ENCODE measurements at places on chromosomes 12 and 14. TPM values are rescaled to one million over a fixed set of nuclear protein-coding genes. Genes with fewer than 3 reads are reported as not detected.

The ASCL1 gene
- not detected for total RNA-seq

The RASAL1 gene
- total RNA-seq = 9.8 TPM

The B4GALNT3 gene
- 2.8 TPM for total RNA-seq

The LMNTD1 gene
- not detected for total RNA-seq

The HOXC12 gene
- not detected for total RNA-seq

The SLCO1C1 gene
- total RNA-seq = not detected

The VRTN gene
- not detected for total RNA-seq

DNA sequence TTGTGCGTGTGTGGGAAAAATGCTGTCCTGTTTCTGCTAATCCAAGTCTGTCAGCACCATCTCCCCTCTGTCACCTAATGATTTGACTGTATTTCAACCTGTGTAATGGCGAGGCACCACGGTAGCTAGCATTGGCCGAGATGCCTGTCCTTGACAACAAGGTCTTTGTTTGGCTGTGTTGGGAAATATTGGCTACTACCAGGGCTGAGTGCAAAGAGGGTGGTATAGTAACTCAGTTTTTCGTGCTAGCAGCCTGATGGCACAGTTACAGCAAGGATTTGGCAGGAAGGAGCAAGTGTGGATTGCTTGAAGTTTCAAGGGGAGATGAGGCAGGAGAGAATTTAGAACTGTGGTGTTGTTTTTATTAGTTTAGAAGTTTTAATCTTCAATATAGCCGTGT is 440.3 kb upstream of the RGS6 start:
- DNase-seq = no peak

DNA sequence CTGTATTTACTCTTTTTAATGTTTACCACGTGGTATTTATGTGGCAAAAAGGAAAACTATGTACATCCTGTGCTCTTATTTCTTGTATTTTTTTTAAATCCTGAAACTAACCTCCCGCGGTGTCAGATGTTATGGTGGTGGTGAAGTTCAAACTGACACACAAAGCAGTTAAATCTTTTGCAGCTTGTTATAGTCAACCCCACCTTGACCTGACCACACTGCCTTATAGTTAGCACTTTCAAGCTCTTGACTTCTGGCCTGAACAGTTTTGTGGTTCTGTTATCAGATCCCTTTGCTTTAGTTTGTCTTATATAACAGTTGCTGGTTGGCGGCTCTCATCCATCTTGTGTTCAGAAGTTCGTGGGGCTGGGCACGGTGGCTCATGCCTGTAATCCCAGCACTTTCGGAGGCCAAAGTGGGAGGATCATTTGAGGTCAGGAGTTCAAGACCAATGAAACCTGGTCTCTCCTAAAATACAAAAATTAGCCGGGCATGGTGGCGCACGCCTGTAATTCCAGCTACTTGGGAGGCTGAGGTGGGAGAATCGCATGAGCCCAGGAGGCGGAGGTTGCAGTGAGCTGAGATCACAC is 2.1 kb downstream of the UNG start:
- DNase-seq = no peak

DNA sequence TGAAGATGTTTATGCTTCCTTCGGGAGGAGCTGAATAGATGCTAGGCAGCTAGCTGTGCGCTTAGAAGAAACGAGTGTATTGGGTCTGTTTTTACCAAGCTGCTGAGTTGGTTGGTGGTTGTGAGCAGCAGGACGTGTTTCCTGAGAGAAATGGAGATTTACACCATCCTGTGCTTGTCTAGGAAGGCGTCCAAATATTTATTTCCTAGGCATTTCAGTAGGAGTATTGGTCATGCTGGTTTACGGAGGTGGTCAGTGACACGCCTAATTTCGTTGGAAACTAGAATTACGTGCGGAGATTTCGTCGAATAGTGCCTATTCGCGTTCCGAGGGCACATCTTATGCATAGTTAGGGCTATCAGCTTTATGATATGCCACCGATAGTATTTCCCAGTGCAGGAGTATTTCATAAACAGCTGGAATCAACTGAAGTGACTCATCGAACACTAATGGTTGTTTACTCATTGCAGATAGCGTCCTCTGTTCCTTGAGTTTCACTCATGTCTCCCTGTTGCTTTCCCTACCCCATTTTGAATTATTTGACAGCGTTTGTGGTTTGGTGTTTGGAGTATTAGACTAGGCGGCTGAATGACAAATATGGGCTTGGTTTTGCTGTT is 780 bp downstream of the TBC1D15 start:
- peak; percentile 21 for DNase-seq

DNA sequence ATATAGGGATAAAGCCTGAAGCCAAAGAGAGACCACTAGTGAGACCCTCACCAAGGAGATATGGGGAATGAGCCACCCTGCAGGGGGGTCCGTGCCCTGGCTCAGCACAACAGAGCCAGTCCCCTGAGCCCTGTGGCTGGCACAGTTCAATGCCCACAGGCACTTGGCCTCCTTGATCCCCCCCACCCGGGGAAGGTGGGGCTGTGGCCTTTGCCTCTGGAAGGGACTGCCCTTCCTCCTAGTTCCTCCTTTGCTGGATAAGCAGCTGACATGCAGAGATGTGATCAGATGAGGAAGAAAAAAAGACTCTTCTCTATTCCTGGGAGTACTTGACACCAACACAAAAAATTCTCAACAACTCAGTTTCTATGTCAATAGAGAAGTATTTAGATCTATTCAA is 19.9 kb downstream of the TTC7B start:
- DNase-seq = no peak

DNA sequence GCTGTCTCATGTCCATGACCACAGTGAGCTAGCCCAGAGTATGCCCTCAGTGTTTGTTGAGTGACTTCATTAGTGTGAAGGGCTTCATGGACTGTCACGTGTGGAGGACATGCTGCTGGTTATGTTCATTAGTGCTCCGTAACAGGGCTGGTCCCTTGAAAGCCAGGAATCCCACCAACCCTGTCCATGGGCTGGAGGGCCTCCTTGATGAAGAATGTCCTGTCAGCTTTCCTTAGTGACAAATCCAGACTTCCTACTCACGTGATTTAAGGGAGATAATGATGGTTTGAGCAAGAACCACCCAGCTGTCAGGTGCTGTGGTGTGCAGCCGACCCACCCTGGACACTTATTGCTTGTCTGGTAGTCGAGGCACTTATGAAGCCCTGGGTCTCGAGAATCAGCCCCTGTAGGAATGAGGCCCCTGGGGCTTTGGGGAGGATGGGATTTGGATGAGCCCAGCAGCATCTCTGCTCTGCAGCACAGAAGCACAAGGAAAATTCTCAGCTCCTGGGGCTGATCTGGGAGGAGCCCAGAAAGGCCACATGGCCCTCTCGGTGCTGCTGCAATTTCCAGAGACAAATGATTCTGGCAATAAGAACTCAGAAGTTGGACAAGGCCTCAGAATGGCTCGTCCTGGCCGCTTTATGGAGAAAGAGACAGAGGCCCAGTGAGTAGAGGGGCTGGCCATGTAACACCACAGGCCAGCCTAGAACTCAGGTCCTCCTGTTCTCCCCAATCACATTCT is 37.2 kb upstream of the FAM181A start:
- no peak for DNase-seq

DNA sequence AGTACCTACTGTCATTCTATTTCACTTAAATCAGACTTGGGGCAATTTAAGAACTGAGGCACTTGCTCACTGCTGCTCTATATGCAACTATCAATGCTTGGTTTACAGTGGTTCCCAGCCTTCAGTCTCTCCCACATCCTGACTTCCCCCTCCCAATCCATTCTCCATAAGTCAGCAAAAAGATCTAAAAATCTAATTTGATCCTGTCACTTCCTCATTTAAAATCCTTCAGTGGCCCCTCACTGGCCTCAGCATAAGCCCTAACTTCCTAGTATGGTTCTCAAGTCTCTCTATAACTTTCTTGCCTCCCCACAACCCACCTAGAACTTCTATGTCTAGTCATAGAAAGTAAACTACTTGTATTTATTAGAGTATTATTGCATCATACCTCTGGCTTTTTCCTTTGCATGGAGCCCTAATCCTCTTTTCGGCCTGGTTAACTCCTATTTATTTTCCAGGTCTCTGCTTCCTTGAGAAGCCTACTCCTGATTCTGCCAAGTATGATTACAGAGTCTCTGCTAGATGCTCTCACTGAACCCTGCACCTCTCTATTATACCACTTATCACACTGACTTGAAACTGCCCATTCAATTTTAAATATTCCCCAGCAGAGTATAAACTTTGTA is 130.6 kb downstream of the RALGAPA1 start:
- no peak for DNase-seq

DNA sequence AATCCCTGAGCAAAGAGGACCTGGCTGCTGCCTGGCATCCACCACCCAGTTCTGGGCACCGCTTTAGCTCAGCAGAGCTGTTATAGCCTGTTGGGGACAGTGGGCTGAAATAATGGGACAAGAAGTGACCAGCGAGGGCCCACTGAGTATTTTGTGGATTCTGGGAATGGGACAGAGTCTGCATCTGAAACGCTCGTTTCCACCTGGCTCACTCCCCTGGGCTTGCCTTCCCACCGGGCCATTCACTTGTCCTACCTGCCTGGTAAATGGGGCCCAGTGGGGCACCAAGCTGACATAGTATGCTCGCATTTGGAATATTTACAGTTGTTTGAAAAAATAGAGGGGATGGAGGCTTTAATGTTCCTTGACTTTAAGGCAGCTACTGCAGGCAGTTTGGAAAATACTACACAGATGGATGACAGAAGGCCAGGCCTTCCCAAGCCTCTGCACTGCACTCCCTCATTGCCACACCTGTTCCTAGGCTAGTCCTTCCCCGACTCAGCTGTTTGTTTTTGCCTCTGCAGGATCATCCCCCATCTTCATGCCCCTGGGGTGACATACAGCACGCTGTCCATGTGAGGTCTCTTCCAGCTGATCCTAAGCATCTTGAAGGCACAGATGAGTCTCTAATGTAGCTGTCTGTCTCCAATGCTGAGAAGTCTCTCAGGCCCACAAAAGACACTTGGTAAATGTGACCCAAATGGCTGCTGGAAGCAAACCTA is 61.3 kb upstream of the DICER1 start:
- DNase-seq = no peak

GRCh38 chr14:87066221-87066817 is 926.7 kb downstream of the GALC start:
- DNase-seq = no peak

GRCh38 chr12:66668311-66668710 is 10.6 kb downstream of the GRIP1 start:
- no peak for DNase-seq

DNA sequence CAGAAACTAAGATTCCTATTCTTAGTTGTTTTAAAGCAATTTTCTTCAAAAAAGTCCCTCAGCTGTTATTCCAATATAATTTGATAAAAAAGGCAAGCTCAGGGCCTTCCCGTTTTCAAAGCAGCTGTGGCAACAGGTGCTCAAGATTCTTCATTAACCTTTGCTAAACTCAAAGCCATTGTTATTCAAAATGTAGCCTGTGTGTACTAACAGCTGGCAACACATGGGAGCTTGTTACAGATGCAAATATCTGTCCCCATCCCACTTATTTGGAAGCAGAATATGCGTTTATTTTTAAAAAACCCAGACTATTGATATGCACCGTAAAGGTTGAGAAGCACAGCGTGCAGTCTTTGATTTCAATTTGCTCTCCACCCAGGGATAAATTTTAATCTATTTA is 210.4 kb upstream of the SYT10 start:
- DNase-seq = no peak

- no peak for DNase-seq
These were observed 98.3 kb downstream of the PDZRN4 start for GRCh38 chr12:41286426-41286825.

DNA sequence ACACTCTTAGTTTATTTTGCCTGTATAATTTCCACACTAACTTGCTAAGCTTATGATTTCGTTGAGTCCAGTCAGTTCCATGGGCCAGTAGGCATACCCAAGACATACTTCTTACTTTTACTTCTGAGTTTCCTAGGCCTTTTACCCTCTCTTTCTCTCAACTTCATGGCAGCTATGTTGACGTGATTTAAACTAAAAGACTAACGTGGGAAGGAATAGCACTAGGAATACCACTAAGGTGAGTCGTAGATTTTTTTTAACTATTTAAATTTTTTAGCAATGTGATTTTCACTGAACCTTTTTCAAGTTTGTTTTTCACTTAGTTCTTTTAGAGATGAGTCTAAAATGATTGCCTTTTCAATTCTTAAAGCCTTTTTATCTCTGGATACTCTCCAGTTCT is 793.5 kb upstream of the NOVA1 start:
- DNase-seq = no peak

DNA sequence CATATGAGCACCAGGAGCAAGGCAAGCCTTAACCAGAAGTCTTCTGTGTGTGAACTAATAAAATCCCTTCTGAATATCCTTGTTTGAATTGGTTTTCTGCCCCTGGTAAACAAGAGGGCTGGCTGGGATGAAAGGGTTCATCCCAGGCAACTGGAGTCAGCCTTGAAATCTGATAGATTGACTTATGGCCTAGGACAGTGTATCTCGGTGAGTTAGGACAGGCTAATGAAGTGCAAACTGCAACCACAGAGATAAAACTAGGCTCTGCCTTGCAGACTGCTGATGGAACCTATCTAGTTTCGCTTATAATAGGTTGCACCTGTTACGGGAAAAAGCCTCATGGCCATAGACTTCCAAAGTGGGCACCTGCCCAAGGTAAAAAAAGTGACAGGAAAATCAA is 451.9 kb upstream of the NOVA1 start:
- no peak for DNase-seq

GRCh38 chr12:64836856-64837255 is 12.4 kb downstream of the TBC1D30 start:
- no peak for DNase-seq

GRCh38 chr14:91934554-91935285 is 12.8 kb downstream of the FBLN5 start:
- no peak for DNase-seq

DNA sequence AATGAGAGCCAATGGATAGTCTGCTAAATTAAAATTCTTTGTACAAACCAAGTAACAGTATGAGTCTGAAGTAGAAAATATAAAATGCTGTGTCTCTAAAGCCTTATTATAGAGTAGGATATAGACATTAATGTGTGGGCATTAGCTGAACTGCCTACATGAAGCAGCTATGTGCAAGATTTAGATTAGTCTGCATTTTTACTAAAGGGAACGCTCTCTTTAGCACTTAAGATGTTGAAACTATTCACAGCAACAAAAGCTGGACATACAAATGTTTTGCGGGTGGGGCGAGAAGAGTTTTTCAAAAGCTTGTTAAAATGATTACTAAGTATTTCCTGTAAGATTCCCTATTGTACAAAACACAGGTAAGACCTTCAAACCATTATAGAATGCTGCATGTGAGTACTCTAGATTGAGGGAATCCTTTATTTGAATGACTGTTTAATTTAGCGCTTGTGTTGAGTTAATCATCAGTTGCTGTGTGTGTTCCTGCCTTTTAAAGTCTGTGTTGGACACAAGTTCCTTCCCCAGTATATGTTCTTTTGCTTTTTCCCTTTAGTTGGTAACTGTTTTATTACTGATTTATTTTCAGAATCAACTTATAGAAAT is 87.1 kb downstream of the RAD52 start:
- DNase-seq = no peak

DNA sequence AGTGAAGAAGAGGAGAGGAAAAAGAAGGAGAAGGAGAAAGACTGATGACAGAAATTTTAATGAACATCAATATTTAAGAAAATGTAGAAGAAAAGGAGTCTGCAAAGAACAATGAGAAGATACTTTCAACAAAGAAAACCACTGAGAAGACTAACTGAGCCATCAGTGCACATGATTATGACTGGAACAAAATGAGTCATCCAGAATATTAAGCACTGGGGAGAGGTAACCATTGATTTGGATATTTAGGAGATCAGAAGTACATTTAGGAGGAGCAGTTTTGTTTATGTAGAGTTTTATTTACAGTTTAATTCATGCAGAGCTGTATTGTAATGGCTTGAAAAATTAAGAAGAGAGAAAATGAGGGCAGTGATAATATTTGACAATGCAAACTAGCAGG is 159.1 kb downstream of the C12orf50 start:
- DNase-seq = no peak

Measured in activated CD8-positive, alpha-beta T cell treated with anti-CD3 and anti-CD28 coated beads for 36 hours (primary cell).